Stimulated activated CD4-positive, alpha-beta T cell treated with anti-CD3 and anti-CD28 coated beads, Interleukin-1b, Interleukin-23, amount 100 ng/mL, for 1 hour (primary cell): ENCODE measurements at places on chromosomes 6 and 20.

DNA sequence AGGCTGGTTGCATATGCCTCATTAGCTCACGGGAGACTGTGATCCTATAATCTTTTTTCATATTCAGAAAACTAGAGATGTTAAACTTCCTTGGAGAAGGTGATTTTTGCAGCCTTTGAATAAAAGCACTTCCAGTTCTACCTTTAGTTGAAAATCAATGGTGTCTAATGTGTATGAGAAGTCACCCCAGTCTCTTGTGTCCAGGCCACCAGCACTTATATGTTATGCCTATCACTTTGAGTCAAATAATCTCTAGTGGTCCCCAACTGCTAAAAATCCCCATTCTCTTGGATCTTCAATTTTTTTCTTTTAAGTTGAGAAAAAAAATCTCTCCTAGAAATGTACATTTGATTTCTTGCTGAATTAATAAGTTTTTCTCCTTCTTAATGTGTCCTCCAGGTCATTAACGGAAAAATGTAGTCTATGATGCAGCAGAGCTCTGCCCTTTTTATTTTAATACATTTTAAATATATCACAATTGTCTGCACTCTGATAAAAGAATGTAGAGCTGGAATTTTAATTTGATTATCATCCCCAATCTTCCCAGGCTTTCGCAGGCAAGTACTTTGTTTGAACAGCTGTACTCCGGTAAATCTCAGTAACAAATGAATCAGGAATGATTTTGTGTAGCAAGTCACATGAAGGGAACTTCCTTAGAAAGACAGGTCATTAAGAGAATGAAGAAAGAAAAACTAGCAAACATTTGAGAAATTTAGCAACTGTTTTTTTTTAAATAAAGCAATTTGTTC is 147.0 kb downstream of the SOX4 start:
- no peak for DNase-seq

DNA sequence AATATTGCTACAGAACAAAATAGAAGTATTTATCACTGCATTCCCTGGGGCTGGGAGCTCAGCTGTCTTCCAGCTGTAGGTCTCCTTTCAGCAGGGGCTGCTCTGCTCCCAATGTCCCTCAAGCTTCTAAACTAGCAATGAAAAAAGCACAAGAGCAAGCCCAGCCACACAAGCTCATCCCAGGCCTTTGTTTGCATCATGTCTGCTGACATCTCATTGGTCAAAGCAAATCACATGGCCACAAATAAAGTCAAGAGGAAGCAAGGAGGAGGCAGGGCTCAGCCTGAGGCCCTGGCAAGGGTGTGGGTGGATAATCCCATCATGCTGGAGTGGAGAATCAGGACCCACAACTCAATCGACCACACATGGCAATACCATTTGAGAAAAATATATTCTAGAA is 2.2 kb upstream of the BFSP1 start:
- DNase-seq = no peak

DNA sequence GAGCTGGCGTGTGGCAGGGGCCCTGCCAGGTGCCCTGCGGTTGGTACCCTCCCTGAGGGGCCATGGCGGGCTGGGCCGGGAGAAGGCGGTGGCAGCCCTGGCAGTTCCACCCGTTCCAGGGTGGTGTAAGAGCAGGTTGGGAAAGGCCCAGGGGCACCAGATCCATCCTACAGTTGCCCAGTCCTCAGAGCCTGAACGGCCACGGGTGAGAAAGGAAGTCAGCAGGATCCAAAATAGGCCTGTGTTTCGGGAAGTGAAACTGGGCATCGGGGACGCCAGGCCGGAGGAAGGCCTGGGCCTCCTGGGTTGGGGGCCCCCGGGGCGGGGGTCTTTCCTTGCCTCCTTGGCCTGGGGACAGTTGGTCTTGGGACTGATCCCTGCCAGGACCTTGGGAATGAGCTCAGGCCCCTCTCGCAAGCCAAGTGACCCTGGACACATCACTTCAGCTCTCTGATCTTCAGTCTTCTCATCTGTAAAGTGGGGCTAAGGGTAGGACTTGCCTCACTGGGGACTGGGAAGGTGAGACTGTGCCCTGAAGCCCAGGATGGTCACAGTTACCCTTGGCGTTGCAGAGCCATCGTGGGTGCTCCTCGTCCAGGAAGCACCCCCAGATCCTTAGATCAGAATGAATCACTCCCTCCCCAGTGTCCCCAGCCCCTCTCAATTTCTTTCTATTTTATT is 18.1 kb upstream of the NOL4L start:
- DNase-seq = no peak

GRCh38 chr6:91013511-91013910 is 426.6 kb upstream of the MAP3K7 start:
- DNase-seq = no peak

DNA sequence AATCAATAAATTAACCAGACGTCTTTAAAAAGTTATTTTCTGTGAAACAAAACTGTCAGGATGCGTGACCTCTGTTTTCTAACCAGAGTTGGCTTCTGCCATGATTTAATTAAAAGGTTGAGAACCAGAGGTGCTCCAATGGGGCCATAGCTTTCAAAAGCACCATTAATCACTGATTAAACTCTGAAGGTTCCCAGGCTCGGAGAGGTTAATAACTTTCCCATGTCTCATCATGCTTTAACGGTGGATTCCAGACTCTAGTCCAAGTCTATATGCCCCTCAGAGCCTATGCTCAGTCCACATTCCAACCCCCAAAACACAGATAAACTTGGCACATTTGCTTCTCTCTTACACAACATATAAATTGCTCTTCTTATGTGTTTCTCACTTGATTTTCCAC is 95.5 kb downstream of the SNAP91 start:
- DNase-seq = no peak

DNA sequence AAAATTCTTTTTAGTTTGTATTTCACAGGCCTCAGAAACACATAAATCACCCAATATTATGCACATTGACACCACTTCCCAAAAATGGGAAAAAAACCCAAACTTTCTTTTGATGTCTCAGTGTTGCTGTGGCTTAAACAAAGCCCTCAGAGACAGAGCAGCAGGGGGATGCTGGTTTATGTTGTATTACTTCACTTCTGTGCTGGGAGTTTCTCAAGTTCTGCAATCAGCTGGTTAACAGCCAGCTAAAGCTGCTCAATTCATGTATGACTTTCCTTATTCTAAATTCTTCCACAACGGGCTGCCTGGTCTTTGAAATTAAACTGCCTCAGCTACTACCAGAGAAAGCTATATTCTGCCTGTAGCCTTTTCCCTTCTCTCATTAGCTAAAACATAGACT is 5.6 kb downstream of the FILIP1 start:
- no peak for DNase-seq

DNA sequence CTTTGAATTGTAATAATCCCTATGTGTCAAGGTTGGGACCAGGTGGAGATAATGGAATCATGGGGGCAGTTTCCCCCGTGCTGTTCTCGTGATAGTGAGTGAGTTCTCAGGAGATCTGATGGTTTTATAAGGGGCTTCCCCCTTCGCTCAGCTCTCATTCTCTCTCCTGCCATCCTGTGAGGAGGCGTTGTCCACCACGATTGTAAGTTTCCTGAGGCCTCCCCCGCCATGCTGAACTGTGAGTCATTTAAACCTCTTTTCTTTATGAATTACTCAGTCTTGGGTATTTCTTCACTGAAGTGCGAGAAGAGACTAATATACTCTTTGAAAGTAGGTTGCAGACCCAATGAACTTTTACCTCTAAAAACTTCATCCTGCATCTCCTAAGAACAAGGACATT is 39.2 kb upstream of the KCNG1 start:
- DNase-seq = peak; percentile 4

GRCh38 chr6:19849755-19850154 is 12.6 kb downstream of the ID4 start:
- no peak for DNase-seq

DNA sequence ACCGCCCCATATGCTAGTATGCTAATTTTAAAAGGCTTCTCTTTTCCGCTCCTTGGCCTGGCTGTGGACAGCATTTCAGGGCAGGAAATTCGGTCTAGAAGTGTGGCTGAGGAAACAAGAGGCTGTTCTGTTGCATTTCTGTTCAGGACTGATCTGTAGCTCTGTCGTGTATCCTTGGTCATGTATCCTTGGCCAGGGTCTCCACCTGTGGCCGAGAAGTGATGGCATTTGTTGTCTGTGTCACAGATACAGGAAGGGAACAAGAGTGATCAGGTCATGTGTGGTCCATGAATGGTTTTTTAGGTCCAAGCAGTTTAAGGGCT is 300.5 kb upstream of the SUPT3H start:
- DNase-seq = no peak

DNA sequence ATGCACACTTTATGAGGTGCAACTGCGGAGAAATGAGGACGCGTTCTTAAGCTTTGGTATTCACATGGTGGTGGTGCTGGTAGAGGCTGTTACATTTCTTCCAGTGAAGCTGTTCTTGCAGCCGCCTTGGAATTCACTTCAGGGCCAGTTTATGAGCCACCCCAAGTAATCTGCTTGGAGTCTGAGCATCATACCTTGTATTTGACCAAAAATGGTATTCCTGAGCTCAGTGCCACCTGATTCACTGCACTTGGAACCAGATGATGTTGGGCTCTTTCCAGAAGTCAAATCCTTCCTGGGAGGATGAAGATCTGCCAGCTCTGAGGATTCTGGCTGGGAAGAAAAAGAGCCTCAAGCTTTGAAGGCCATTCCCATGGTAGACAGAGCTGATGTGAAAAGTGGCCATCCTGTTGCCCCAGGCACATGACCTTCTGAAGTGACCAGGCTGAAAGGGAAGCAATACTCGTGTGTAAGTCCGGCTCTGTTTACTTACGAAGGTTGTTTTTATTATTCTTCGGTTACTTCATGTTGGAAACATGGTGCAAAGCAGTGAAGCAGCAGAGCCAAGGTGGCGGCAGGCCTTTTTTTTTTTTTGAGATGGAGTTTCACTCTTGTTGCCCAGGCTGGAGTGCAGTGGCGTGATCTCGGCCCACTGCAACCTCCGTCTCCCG is 7.7 kb downstream of the MANBAL start:
- DNase-seq = no peak

DNA sequence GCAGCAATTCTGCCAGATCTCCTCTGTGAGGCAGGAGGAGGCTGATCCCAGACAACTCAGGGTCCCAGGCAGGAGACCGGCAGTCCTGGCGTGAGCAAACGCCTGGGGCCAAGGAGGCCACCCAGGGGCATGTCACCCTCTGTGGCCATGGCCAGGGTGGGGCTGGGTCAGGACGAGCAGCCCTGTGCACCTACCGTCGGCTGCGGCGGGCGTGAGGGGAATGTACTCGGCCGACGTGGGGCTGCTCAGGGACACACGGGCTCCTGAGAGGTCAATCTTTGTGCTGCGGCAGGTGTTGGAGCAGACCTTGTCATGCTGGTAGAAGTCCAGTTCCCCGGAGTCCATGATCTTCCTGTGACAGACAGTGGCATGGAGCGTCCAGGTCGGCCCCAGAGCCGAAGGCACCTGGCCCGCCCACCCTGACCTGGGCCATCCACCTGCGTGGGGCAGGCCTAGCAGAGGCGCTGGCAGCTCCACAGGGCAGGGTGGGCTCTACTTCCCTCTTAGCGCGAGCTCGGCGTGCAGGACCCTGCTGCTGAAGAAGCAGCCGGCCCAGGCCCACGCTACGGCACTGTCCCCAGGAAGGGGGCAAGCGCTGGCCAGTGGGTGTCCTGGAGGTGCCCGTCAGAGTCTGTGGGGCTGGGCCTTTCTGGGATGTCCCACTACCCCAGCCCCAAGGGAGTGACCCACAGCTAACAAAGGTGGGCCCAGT is 21.5 kb upstream of the HELZ2 start:
- no peak for DNase-seq

GRCh38 chr20:25368976-25369375 is 21.7 kb downstream of the ABHD12 start:
- no peak for DNase-seq

DNA sequence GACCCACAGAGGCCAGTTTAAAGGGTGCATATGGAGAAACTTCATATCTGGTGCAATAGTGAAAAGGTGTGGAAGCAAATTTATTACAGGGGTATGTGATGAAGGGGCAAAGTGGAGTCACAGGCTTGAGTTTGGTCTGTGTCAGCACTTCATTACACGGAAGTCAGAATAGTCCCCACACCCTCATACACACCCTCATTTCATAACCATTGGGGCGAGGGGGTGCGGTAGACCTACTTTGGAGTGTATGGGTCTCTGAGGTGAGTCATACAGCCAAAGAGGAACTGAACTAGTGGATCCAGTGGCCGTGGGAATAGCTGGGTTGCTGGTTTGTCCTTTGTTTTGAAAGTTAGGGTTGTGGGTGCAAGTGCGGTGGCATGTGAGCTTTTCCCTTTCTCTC is 3.3 kb downstream of the TM9SF4 start:
- DNase-seq = no peak

- DNase-seq = no peak
Measured at GRCh38 chr20:10763112-10763511, 89.3 kb upstream of the JAG1 start.

GRCh38 chr20:64162239-64162910 is 1.9 kb upstream of the MYT1 start:
- no peak for DNase-seq

DNA sequence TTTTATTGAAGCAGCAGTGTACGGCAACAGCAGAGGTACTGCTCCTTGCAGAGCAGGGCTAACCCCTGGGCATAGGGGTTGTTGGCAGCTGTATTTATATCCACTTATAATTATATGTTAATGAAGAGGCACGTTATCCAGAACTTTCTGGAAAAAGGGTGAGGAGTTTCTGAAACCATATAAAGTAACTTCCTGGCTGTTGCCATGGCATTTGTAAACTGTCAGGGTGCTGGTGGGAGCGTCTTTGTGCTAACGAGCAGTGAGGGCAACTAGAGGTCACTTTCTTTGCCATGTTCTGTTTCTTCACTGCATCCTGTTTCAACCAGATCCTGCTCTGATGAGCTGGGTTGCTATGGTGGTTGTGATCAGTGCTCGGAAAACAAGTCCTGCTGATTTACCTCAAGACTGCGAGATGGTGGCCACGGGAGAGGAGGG is 11.1 kb upstream of the ARFGEF2 start:
- no peak for DNase-seq

DNA sequence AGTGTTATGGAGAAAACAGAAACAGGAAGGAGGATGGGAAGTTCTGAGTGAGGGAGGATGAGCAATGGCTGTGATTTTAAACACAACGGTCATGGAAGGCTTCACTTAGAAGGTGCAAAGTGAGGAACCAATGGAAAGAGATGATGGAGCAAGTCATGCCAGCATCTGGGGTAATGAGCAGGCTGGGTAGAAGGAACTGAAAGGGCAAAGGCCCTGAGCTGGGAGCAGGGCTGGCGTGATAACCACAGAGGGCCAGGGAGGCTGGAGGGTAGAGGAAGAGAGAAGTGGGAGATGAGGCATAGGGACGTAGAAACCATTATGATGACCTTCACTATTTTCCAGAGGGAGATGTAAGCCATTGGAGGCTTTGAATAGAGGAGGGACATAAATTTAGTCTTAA is 43.6 kb downstream of the NHLRC1 start:
- DNase-seq = no peak

DNA sequence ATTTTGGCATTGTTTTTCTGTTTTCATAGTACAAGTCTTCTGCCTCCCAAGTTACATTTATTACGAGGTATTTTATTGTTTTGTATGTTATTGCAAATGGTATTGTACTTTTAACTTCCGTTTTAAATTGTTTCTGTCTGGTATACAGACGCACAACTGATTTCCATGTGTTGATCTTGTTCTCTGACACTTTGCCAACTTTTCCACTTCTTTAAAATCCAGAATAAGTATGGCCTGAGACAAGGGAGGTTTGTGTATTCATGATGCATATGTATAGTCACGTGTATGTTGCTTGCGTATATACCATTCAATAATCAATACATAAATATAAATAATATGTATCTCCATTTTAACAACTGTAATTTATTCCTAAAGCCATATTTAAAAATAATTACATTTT is 41.2 kb downstream of the THBS2 start:
- DNase-seq = no peak

- DNase-seq = no peak
Measured at GRCh38 chr6:158760618-158761250, 58.4 kb downstream of the EZR start.
